ENCODE measurements at places on chromosomes 3 and 15. TPM values are rescaled to one million over a fixed set of nuclear protein-coding genes. Genes with fewer than 3 reads are reported as not detected.

CPN2 gene
- total RNA-seq: 1.5 TPM

GOLGA8S gene
- 0.17 TPM for total RNA-seq

MRPL46 gene
- total RNA-seq: 82.3 TPM

ITGB5 gene
- 123 TPM for total RNA-seq

CHRM5 gene
- not detected for total RNA-seq

GOLGA6A gene
- not detected for total RNA-seq

PSTPIP1 gene
- 2.9 TPM for total RNA-seq

ERICH6 gene
- not detected for total RNA-seq

FEZF2 gene
- total RNA-seq: not detected

PPP4R2 gene
- 59.1 TPM for total RNA-seq

SYNM gene
- total RNA-seq: 358 TPM

CCNB2 gene
- 0.64 TPM for total RNA-seq

CA12 gene
- total RNA-seq: 1.3 TPM

FAM227B gene
- total RNA-seq: 18.4 TPM

IL16 gene
- total RNA-seq: 3.4 TPM

ZNF770 gene
- total RNA-seq: 41.1 TPM

STAC gene
- total RNA-seq: 1.5 TPM

GATA2 gene
- total RNA-seq: 8.6 TPM

TMIE gene
- total RNA-seq: 0.43 TPM

PLA2G4E gene
- not detected for total RNA-seq

NMNAT3 gene
- 12.1 TPM for total RNA-seq

UBAP1L gene
- 1.0 TPM for total RNA-seq

Measured in heart right ventricle (tissue), 16 donors.